ENCODE measurements at places on chromosomes 7 and 10.

DNA sequence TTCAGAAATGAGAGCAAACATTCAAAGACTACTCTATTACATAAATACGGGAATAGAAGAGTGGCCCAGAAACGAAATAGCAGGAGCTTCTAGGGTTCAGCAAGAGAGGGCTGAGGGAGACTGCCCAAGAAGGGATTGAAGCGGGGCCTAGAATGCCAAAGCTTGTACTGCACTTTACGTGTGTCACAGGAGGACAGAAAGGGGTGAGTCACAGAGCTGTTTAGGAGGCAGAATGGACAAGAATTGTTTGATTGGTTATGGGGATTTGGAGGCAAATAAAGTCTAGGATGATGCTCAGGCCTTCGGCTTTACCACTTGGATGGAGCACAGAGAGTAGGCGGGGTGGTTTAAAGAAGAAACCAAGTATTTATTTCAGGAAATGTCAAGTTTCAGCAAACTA, 11.3 kb upstream of the FXYD4 start:
- no peak for DNase-seq

DNA sequence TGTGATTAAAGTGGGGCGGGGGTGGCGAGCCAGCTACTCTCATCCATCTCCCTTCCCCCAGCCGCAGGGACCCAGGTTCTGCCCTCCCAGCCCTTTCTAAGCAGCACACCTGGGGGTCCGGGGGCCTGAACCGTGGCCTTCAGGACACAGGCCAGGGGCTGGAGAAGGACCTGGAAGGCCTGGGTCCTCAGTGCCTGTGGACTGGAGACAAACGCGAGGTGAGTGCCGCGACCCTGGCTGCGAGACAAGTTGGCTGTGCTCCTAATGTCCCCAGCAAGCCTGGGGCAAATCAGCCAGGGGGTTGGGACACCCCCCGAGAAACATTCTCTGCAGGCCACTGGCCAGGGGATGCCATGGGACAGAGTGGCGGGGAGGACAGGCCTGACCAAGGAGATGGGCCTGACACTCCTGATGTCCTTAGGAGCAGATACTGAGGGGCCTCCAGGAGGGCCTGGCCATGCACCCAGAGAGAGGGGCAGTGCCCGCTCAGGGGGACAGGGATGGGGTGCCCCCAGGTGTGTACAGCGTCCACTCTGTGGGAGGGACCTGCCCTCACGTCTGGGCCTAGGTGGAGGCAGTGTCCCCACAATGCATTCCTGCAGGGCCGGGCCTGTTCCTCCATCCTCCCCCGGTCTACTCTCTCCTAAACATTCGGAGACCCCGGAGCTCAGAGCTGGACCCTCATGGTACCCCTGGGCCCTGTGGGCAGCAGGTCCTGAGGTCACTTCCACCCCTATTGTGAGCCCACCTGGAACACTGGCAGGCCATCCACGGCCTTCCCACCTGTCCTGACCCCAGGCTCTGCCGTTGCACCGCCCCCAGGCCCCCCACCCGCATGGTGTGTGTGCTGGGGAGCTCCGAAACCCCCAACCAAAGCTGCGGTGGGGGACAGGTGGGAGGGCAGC, 13.1 kb downstream of the BRAT1 start:
- DNase-seq = no peak

DNA sequence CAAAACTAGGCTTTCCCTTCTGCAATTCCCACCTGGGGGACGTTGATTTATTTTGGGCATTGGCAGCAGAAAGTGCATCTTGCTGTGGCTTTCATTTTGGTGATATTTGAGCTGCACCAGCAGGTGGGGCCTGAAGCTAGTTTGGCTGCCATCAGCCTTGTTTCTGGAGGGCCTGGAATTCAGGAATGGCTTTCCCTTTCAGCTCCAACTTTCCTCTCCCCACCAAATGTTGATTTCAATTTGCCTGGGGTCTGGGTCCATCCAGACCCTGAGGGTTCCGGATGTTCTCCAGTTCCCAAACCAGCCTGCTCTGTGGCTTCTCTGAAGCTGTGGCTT, 640.4 kb downstream of the TYW1 start:
- no peak for DNase-seq

GRCh38 chr7:17183630-17184328, 114.7 kb upstream of the AHR start:
- DNase-seq = no peak

- no peak for DNase-seq
These were observed 199.6 kb upstream of the CELF2 start for GRCh38 chr10:10818082-10818481.

- DNase-seq = no peak
These were observed 191.7 kb downstream of the TFEC start for GRCh38 chr7:115838829-115839228.

DNA sequence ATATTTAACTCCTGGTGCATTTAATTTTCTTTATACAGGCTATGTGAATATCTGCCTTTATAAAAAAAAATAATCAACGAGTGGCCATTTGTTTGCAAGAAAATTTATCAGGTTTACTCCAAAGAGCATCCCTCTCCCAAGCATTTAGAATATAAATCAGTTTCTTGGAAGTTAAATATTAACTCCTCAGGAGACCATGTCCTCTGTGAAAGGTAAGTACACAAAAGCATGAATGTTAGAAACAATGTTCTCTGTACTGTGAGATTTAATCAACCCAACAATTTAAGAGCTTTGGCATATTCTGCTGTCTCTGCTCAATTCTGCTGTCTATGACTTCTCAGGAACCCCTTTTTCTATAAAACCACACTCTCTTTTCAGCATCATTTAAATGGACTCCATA, 119.3 kb upstream of the LAMB4 start:
- DNase-seq = no peak

DNA sequence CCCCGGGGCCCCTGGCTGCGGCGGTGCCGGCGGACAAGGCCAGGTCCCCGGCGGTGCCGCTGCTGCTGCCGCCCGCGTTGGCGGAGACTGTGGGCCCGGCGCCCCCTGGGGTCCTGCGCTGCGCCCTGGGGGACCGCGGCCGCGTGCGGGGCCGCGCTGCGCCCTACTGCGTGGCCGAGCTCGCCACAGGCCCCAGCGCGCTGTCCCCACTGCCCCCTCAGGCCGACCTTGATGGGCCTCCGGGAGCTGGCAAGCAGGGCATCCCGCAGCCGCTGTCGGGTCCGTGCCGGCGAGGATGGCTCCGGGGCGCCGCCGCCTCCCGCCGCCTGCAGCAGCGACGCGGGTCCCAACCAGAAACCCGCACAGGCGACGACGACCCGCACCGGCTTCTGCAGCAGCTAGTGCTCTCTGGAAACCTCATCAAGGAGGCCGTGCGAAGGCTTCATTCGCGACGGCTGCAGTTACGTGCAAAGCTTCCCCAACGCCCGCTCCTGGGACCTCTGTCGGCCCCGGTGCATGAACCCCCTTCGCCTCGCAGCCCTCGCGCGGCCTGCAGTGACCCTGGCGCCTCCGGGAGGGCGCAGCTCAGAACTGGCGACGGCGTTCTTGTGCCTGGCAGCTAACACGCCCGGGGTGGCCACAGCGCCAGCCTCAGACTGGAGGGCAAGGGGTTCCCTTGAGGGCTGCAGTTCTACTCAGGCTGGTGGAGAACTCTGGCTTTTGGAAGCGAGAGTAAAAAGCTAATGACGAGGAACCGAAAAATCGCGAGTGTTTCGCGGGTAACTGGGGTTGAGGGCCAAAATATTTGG, 804 bp downstream of the FRAT1 start:
- DNase-seq = peak; percentile 79

- no peak for DNase-seq
These were observed 17.1 kb upstream of the EZH2 start for GRCh38 chr7:148901178-148901577.

DNA sequence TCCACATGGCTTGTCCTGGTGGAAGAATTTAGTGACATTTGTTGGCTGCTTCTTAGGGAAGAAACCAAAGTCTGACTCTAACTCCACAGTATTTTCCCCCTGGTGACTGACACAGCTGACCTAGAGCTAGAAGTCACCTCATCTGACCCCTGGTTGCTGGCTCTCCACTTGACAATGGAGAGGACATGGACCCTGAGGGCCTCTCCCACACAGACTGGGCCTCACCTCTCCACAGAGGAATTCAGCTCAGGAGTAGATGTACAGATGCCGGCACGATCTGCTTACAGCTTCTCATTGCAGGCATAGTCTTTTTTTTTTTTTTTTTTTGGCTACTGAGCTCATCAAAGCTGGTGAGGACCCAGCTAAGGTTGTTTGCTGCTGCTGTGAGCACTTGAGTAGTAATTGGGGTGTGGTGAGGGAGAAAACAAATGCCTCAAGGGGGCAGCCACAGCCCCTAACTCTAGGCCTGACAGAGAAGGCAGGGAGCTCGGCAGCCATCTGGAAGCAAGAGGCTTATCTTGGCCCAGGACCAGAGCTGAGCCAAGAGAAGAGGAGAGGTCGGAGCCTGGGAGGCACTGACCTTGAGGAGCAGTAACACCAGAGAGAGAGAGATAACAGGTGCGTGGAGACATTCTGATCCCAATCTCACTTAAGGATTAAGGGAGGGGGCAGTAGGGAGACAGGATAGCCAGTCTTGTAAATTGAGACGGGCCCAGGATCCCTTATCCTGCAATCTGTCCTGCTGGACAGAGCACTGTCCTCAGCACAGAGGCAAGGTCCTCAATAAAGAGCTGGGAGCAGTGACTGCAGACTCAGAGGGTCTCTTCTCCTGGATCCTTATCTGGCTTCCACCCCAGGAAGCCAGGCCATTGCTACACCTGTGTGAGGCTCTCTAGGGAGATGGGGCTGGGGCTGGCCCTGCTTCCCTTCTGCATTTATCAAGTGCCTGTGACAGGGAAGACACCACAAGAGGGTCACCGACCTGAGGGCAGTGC, 9.4 kb downstream of the PRSS58 start:
- no peak for DNase-seq

All from erythroblast (primary cell).